Adrenal gland (tissue), 19 donors: ENCODE measurements at places on chromosomes 5 and 9. TPM values are rescaled to one million over a fixed set of nuclear protein-coding genes. Genes with fewer than 3 reads are reported as not detected.

- no peak overlapping the region for H3K4me3 ChIP-seq
- H3K4me1 ChIP-seq = no peaks in the 10 kb centered on the region
- H3K27ac ChIP-seq = no peak overlapping the region
- DNase-seq = no peak
- H3K27me3 ChIP-seq = no peaks in the 10 kb centered on the region
These were observed 204.9 kb downstream of the ZNF462 start for GRCh38 chr9:107067739-107068416.

- no peak for DNase-seq
- H3K27me3 ChIP-seq = peaks cover 8% of the 10 kb centered on the region
- H3K27ac ChIP-seq = no peak overlapping the region
- H3K36me3 ChIP-seq = no peaks in the 10 kb centered on the region
These were observed 159.8 kb downstream of the SLF1 start for GRCh38 chr5:94778299-94778698.

DNA sequence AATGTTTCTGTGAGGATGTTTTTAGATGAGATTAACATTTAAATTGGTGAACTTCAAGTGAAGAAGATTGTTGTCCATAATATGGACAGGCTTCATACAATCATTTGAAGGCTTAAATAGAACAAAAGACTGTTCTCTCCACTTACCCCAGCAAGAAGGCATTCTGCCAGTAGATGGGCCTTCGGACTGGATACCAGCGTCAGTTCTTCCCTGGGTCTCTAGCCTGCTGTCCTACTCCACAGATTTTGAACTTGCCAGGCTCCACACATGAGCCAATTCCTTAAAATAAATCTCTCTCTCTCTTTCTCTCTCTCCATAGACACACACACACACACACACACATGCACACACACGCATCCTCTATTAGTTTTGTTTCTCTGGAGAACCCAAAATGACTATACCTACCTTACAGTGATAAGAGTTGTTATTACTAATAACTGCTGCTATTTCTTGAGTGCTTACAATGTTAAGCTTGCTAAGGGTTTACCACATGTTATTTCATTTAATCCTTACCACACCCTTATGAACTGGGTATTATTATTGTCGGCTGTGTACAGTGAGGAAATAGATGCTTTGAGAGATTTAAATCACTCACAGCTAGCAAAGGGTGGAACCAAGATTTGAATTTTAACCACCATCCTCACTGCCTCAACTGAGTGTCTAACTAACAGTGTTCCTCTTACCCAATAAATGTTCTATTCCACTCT is 19.8 kb upstream of the IQGAP2 start:
- no peak overlapping the region for H3K27ac ChIP-seq
- H3K36me3 ChIP-seq = no peaks in the 10 kb centered on the region
- no peak overlapping the region for H3K4me3 ChIP-seq

DNA sequence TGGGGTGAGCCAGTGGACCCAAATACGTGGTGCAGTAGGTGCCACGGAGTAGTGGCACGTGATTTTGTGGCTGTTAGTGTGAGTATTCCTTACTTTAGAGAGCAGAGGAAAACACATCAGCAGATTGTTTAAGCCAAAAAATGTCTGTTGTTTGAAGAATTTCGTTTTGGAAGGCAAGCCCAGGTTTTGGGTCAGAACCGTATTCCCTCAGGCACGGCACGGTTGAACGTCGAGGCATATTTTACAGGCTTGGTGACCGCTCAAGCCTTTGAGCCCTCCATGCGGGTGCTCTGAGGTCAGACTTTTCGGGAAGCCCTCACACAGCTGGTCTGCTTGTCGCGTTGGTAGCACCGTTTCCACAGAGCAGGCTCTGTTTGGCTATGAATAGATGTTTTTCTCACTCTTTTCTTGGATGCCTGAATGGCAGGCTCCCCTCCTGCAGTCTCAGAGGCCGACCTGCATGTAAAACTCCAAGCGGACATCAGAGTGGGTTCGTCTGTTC is 27.2 kb downstream of the NEK6 start:
- H3K36me3 ChIP-seq = no peaks in the 10 kb centered on the region
- peaks cover 56% of the 10 kb centered on the region for H3K4me1 ChIP-seq
- H3K27me3 ChIP-seq = no peaks in the 10 kb centered on the region

DNA sequence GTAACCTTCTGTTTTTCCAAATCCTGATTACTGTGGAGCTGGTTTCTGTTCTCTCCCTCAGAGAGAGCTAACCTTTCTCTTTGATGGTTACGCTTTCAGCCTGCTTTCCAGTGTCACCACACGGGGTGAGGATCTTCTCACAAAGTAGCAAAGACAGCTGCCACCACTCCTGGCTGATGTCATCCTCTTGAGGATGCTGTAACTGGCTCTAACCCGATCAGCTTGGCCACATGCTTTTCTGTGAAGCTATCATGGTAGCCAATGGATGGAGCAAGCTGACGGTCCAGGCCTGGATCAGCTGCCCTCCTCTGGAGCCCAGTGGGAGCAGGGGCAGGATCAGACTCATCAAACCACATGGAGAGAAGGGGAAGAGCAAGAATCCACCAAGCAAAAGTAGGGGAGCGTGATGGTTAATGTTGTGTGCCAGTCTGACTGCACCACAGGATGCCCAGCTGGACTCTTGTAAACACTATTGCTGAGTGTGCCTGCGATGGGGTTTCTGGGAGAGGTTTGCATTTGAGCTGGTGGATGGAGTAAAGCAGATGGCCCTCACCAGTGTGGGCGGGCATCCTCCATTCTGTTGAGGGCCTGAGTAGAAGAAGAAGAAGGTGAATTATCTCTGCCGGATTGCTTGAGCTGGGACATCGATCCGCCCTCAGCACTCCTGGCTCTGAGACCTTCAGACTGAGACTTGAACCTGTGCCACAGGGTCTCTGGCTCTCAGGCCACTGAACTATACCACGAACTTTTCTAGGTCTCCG is 26.8 kb upstream of the ZNF354A start:
- no peak for DNase-seq
- H3K4me3 ChIP-seq = no peak overlapping the region
- H3K36me3 ChIP-seq = no peaks in the 10 kb centered on the region

DNA sequence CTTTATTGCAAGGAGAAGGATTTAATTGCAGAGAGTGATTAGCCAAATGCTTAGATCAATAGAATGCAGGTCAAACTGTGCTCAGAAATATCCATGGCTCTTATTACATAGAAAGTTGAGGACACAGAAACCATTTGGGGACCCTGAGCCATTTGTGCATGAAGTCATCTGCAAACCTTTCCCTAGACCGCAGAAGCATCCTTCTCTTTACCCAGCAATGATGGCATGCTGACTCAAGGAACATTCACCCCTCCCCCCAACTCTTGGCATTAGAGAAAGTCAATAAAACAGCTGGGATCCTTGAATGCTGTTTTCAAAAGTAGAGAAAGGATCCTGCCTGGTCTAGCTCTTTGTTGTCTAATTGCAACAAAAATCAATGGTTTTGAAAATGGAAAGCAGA is 73.5 kb downstream of the PPP2R2B start:
- H3K36me3 ChIP-seq = no peaks in the 10 kb centered on the region
- DNase-seq = no peak
- no peak overlapping the region for H3K27ac ChIP-seq
- H3K4me1 ChIP-seq = no peaks in the 10 kb centered on the region
- H3K4me3 ChIP-seq = no peak overlapping the region

Gene PHYHD1
- total RNA-seq = 10.5 TPM
